Cerebellar nuclear complex (tissue), 1 donor: ENCODE measurements at places on chromosomes 5 and 9.

GRCh38 chr5:176875783-176876505 lies 23.2 kb downstream of the HK3 start:
- no peak for DNase-seq

- DNase-seq: no peak
These were observed 50.8 kb upstream of the NOTCH1 start for GRCh38 chr9:136596630-136597031.

DNA sequence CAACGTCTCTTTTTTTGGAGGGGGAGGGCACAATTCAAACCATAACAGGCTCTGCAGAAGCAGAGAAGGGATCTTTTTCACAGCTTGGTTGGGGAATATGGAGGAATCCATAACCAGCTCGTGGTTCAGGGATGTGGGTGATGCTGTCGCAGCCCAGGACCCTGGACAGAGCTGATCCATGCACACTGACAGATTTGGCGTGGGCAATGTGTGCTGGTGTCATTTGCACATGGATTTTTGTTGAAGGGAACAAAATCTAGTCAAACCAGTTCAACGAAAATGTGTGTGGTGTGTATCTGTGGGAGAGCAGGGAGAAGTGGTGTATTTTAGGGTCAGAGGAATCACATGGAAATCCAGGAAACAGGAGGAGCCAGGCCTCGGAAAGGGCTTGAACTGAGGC lies 4.2 kb downstream of the DOCK2 start:
- DNase-seq: no peak

DNA sequence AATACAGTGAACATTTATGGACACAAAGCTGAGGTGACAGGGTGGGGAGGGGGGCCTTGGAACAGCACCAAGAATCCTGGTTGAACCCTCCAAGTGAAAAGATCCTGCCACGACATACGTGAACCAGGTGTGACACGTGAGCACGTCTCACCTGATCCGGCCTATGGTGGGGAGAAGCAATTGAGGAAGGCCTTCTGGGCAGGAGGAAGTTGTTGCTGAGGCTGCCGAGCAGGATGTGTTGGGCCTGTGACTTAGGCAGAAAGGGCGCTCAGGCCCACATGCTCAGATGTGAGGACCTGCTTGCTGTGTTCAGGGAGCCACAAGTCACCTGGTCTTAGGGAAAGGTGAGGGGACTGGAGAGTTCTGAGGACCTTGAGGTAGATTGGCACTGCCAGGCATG lies 2.5 kb upstream of the MAPK9 start:
- no peak for DNase-seq

DNA sequence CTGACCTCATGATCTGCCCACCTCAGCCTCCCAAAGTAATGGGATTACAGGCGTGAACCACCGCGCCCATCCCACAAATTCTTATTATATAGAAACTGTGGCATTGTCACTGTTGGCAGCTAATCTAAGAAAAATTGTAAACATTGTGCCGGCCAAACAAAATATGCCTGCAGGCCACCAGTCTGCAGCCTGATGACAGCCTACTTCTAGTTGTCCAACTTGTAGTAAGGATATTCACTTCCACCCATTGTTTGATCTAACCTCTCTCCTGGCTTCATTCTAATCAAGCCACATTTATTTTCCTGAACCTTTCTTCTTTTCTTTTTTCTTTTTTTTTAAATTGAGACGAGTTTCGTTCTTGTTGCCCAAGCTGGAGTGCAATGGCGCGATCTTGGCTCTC lies 13.7 kb upstream of the TMED9 start:
- no peak for DNase-seq

DNA sequence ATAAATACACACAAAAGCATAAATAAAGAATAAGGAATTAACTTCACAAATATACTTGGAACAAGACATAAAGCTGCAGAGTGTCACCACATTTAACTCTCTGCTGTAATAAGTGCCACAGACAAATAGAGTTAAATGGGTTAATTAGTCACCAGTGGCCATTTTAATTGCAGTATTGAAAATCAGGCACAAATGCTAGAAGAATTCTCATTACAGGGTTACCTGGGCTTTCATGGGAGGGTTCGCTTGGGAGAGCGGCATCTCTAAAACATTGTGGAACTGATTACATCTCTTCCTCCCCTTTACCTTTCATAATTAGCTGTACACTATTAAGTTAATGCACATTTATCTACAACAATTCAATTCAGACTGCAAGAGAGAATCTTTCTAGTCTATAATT lies 505.3 kb upstream of the DAP start:
- no peak for DNase-seq

- DNase-seq: no peak
These were observed 106.2 kb upstream of the EMB start for GRCh38 chr5:50547303-50547702.

- DNase-seq: no peak
These were observed 235.0 kb upstream of the NFIL3 start for GRCh38 chr9:91658513-91659105.

DNA sequence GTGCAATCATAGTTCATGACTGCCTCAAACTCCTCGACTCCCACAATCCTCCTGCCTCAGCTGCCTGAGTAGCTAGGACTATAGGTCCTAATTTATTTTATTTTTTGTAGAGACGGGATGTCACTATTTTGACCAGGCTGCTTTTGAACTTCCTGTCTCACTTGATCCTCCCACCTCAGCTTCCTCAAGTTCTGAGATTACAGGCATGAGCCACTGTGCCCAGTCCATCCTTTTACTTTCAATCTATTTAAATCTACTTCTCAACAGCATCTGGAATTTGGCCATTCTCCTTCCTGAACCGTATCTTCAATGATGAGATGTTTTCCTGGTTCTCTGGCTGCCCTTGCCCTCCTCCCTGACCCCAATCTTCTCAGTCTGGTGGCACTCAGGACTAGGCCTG lies 12.2 kb upstream of the GRIN1 start:
- DNase-seq: no peak

GRCh38 chr5:43729846-43730478 lies 127.0 kb downstream of the NNT start:
- no peak for DNase-seq

DNA sequence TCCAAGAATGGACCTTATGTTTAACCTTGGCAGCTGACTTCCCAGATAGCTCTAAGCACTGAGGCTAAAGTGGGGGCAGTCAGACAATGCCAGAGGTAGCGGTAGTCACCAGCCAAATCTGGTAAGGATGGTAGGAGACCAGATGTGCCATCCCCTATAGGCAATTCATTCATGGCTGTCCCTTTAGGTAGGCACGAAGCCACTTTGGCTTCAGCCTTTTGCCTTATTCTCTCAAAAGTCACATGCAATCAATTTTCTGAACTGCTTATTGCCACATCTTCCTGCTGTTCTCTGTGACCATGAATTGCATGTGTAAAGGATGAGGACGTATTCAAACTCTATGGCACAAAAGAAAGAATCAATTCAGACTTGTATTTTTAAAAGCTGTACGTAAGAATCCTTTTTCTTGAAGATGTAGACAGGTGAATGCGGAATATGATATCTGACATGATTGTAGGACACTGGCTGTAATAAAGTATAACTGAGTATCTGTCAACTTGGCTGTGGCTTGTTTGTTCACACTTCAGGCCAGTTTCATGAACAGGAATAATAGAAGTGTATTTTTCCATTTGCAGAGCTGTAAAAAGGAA lies 611.7 kb downstream of the NR2F1-AS1 start:
- DNase-seq: no peak

DNA sequence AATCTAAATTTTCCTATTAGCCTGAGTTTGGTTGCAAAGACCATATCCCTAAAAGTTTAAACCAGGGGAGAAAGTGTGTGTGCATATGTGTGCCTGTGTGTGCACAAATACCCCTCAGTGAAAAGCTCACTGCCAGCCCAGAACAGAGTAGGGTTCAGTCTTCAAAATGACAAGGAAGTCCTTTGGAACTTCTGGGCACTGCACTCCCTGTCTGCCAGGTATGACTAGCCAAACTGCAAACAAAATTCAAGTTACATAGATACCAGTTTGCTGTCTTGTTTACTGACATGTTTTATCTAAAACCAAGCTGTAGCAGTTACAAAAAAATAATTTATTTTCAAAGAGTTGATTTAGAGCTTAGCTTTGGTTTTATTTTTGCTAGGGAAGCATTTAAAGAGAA lies 100.1 kb downstream of the ARHGEF28 start:
- no peak for DNase-seq

DNA sequence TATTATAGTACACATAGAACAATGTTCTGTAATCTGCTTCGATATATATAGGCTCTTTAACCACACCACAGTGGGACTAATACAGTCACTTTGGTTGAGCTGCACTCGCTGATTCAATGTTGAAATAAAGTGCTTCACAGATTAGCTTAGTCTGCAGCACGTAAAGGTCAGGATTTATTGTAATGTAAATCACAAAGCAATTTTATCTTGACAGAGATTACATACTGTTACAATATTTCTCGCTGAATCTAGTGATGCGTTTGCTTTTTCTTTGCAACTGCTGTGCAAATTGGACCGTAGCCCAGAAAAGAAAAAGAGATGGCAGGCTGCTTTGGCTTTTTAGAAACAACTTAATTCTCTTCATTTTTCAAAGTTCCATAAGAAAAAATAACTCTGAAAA lies 52.9 kb downstream of the CETN3 start:
- DNase-seq: no peak

- no peak for DNase-seq
These were observed 1.1 kb downstream of the PPIC start for GRCh38 chr5:123035360-123035917.

- no peak for DNase-seq
These were observed 101.7 kb upstream of the NTRK2 start for GRCh38 chr9:84567805-84568204.

GRCh38 chr9:88075966-88076285 lies 62.3 kb downstream of the SPATA31C2 start:
- DNase-seq: no peak

DNA sequence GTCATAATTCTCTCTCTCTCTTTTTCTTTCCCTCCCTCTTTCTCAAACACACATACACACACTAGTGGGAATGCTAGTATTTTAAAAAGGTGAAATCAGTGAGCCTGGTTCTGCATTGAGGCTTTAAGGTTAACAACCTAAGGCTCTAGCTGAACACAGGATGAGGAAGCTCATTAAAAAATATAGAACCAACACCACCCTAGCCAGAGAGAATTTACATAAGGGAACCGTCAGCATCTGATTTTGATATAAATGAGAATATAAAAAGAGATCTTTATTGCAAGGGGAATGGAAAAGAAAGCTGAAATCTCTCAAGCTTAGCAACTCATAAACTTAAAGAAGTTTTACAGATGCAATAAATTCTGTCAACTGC lies 100.5 kb downstream of the MAMDC2 start:
- no peak for DNase-seq

- no peak for DNase-seq
These were observed 26.9 kb downstream of the HMGCR start for GRCh38 chr5:75363726-75364495.

GRCh38 chr9:19985081-19985480 lies 196.2 kb upstream of the SLC24A2 start:
- DNase-seq: no peak

DNA sequence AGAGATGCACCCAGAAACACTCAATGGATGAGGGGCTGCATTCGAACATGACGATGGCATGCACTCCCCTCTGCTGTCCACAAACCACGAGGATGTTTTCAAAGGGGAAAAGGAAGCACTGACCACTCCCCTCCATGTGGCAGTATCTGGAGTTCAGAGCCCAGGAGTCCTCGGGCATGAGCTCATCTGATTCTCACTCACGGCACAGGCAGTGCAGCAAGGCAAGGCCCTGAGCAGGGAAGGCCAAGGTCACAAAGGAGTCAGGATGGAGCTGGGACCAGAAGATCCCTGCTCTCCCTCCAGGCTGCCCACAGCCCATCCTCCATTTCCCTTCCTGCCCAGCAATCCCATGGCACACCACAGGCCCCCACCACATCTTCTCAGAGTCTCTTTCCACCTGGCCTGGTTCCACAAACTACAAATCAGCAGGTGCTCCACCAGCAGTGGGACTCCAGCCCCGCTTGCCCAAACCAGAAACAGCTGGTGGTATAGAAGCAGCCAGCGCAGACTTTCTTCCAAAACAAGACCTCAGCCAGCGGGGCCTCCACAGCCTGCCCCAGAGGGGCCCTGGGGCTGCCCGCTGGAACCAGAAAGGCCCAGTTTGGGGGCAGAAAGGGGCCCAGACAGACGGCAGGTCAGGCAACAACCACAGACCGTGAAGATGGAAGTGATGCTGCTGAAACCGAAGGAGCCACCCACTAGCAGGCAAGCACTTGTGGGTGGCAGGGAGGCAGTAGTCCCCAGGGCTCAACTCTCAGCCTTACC lies 12.2 kb downstream of the TNIP1 start:
- no peak for DNase-seq

DNA sequence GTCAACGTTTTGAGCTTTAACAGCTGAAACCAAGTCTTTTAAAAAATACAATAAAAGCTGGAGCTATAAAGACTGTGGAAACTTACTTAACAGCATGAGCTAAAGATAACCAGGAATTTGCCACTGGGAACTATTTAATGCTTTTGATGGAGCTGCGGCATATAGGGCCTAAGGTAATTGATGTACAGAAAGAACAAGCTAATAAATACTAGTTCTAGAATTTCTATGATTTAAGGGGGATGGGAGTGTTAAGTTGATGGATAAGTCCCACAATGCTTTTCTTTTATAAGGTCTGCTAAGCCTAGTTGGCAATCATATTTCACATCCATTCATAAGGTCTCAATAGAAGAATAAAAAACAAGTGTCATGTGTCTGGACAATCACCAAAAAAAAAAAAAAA lies 334.0 kb upstream of the DMAC1 start:
- no peak for DNase-seq

DNA sequence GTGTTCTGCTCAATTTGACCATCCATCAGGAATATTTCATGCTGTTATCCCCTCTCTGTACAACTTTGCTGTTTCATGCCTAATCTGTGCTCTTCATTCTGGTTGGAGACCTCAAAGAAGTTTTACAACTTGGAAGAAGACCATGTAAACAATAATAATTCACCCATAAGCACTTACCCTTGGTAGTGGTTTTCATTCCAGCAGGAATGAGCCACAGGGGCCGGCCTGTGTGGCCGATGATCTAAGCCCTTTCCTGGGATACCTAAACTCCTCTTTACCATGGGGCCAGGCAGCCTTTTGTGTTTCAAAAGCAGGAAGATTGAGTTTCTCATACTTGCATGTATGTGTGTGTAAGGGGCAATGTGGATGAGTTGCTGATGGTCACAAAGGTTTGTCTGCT lies 165.0 kb downstream of the FGF1 start:
- DNase-seq: no peak

DNA sequence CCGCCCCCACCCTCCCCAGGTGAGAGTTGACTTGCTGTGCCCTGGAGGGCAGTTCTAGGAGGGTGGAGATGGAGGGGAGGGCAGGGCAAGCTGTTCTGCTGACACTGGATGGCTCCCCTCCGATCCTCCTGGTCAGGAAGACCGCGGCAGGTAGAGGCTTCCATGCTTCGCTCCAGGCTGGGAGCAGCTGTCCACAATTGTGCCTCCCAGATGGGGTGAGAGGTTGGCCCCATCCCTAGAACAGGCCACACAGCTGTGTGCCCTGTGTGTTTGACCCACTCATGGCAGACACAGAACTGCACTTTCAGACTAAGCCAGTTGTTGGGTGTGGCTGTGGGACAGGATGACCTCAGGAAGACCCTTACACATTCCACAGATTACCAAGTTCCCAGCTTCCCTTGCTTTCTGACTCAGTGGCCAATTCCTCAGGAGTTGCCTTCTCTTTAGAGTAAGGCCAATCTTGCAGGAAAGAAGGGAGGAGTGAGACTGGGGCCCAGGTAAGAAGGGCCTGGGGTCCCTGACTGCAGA lies 72.1 kb upstream of the HSPA9 start:
- DNase-seq: no peak
